ENCODE measurements at places on chromosomes 3 and 15.

DNA sequence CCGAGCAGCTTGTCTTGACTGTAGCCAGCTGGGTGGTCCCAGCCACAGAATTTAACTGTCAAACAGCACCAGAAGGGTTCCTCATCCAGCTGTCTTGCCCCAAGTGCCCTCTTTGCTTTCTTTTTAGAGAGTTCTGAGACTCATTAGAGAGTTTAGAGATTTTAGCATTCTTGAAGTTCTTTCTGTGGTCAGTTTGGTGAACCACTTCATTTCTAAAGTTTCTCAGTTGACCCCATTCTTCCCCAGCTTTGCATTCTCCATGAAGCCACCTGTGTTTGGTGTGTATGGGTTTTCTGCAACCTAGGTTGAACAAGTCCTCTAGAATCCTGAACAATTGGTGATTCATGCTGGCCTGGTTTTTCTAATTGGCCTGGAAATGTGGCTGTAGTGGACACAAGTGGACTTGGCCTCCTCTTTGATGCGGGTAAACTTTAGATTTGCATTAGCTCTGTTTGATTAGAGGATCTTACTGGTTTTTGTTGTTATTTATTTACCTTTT lies 33.7 kb downstream of the FLNB start:
- no peak for DNase-seq

DNA sequence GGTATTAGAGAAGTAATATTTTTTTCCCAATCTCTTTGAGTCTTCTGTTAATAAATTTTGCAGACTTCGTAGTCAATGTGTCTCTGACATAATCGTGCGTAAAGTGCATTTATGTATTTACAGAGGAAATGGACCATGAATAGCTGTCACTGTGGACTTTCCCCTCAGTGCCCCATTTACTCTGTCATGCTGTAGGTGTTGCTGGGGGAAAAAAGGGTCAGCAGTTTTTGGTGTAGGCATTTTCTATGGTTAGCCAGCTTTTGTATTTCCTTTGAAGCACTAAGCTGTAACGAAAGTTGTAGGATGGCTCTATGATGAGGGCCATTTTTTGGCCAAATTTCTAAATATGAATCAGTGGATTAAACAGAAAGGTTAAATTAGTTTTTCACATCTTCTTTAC lies 598.4 kb downstream of the FGF12 start:
- DNase-seq = no peak

- DNase-seq = no peak
Measured at GRCh38 chr3:10975695-10976234, 16.8 kb upstream of the SLC6A1 start.

DNA sequence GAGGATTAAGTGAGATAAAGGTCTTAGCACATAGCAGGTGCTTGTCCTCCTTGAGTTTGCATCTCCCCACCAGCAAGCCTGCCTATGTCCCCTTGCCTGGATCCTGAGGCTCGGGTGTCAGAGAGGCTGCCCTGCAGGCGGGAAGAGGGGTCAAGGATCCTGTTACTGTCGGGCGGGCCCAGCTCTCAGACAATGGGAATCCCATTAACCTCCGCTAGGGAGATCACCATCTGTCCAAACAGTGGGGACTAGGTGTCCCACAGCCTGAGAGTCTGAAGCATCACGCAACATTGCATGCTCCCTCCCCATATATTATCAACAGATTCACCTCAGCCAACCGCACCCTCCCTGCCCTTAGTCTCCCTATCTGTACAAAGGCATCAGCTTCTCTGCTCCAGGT lies 151.4 kb downstream of the FBLN2 start:
- DNase-seq = no peak

GRCh38 chr3:14962762-14963161 lies 15.4 kb downstream of the NR2C2 start:
- no peak for DNase-seq

DNA sequence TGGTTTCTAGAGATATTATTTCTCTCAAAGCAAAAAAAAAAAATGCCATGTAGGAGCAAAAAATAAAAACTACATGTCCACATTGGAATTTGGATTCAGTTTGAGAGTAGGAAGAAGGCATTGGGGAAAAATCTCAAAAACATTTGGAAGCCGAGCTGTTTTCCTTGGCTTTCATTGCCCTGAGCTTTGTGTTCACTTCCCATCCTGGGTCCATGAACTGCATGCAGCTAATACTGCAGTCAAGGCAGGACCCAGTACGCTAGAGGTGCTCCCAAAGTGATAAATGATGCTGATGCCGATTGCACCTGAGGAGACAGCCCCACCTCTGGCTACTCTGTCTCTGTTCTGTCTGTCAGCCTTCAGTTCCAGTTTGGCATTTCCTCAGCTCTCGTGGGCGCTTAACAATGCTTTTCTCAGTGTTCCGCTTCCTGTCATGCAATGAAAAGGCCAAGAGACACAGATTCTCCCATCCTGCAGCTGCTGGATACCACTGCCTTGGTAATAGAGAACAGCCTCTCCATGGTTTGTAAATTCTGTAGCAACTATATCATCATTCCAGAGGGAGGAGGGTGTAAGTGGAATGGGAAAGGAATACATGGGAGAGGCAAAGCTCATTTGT lies 181.8 kb downstream of the RYR3 start:
- DNase-seq = no peak

- no peak for DNase-seq
Measured at GRCh38 chr15:99823346-99823745, 90.1 kb upstream of the LYSMD4 start.

DNA sequence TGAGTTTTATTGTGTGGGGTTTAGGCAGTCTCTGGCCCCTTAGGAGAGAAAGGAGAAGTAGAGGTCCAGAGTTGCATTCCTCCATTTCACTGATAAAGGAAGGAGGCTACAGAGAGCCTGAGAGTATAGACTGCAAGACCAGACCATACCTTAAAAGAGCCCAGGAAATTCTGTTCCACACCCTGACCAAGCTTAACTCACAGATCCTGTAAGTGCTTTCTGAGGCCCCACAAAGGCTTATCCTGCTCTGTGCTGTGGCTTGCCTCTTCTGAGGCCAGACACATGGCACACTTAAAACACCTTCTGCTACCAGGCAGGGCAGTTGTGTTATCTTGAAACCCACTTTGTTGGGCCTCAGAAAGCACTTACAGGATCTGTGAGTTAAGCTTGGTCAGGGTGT lies 39.2 kb upstream of the LEKR1 start:
- peak; percentile 53 for DNase-seq

- no peak for DNase-seq
Measured at GRCh38 chr3:191441687-191442086, 19.3 kb upstream of the PYDC2 start.

GRCh38 chr3:14333215-14333614 lies 69.2 kb upstream of the SLC6A6 start:
- no peak for DNase-seq

DNA sequence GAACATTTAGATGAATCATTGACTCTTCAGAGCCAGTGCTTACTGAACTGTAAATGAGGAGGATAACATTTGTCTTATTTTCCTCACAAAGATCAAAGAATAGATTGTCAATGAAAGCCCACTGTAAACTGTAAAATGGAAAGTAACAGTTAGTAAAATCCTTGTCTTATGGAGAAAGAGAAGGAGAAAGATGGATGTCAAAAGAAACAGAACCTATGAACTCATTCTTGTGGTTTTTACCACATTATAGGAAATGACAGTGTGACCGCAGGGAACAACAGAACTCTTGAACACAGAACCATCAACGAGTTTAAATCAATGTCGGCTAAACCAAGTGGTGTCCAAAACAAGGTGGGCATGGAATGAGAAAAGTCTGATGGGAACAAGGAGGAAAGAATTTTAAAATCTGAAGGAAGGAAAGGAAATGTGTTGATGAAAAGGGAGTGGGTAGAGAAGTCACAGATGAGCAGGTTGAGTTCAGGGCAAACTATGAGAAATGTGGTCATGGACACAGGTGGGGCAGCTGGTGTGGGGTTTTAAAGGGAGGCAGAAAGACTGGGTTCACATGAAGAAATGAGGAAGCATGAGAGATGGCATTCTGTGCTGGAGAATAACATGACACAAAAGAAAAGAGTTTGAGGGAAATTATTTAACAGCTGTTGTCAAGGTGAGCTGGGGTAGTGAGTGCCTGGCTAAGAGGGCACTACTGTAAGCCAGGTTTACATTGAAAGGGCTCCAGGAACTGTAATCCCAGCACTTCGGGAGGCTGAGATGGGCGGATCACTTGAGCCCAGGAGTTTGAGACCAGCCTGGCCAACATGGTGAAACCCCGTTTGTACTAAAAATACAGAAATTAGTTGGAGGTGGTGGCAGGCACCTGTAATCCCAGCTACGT lies 42.4 kb upstream of the ETV5 start:
- no peak for DNase-seq

DNA sequence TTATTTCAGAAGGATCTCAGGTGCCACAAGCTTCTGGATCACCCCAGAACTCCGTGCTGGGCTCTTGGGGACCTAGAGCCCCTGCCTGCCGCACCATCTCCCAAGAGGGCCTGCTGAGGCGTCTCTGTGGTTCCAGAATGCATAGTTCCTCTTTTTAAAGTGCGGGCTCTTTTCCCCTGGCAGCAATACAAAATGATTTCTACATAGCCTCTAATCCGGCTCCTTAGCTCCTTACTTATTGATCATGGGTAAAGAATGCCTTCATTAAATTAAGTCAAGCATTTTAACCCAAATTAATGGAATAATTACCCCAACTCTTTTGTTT lies 121.9 kb downstream of the ATP10A start:
- DNase-seq = no peak

GRCh38 chr15:60895986-60896385 lies 333.1 kb downstream of the RORA start:
- DNase-seq = no peak

DNA sequence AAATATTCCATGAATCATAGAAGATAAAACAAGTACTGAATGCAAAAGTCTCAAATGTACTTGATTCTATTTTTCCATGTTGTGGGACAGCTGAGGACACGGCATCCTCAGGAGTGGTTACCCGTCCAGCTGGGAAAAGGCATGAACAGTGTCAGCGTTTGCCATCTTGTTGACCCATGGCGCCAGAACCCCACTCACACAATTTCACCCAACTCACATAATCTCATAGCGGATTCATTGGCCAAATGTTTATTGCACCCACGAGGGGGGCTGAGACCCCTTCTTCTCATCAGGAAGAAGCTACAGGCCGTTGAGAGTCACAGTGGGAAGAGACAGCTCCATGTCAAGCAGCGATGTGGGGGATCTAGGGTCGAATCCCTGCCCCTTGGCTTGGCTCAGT lies 72.9 kb downstream of the OCA2 start:
- no peak for DNase-seq

GRCh38 chr15:66877477-66878271 lies 175.6 kb downstream of the SMAD6 start:
- peak; percentile 32 for DNase-seq

GRCh38 chr3:112111785-112112402 lies 21.2 kb downstream of the GCSAM start:
- DNase-seq = no peak

DNA sequence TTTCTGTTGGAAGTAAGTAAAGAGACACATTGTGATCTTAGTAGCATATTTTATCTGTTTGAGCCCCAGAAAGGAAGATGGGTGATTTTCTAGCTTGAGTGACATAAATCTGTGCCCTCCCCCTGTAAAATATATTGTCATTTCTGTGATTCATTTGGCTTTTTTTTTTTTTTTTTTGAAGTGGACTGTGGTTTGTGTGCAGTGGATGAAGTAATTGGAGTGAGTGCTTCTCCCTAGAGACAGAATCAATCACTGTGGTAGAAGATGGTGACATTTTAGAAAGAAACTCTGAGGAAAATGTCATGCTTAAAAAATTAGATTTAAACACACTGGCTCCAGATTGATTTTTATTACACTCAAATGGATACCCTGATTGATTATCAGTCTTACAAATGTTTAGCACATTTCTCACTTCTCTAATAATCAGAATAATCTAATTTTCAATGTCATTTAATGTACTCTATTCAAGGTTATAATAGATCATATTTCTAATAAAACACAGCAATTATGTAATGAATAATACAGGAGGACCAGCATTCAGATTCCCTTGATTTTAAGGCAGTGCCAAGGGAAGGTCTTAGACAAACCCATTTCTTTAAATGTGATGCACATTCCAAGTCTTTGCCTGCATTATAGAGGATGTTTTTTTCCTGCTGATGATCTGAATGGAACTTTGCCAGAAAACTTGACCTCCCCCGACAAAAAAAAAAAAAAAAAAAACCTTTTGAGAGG lies 116.6 kb downstream of the TOP2B start:
- DNase-seq = no peak

DNA sequence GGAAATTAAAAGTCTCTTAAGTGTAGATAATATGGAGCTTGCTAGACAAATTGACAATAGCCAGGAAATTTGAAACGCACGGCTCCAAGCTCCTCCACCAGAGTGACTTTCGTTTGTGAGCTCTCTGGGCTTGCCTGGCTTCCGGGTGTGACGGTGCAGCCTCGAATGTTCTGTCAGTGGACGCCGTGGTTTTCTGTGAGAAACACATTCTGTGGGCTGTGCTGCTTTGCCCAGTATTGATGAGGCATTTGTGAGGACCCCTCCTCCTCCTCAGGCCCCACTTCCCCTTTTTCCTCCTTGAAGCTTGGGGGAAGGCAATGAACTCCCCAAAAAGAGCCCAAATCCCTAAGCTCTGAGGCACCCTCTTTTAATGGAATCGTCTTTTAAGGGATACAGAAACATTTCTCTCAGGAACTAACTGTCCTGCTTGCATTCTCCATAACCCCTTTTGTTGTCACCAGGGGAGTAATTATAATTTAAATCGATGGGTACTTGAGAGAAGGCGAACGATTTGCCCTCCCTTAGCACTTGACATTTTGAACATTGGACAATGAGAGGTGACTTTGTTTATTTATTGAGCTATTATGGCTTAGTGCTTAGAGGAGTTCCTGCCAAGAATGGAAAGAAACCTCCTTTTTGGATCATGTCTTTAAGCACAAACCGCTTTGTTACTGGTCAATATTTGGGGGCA lies 40.8 kb downstream of the POLR2M start:
- DNase-seq = no peak

DNA sequence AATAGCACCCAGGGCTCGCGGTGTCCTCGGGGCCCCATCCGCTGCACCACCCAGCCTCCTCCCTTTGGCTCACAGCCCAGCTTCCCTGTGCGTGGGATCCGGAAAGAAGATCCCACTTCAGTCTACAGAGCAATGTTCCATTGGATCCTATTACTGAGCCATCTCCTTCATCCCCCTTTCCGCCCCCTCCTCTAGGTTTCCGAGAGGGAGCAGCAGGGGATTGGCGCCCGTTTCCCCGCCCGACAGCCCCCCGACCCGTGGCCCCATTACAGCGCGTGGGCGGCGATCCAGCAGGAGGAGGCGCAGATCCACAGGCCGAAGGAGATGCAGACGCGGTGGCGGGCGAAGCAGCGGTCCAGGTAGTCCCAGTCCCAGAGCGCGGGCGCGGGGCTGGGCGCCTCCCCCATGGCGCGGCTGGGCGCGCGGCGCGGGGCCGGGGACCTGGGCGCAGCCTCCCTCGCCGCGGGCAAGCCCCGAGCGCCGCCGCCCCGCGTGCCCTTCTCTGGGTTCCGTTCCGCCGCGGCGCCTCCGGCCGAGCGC lies 340 bp downstream of the TMEM44 start:
- DNase-seq = no peak

DNA sequence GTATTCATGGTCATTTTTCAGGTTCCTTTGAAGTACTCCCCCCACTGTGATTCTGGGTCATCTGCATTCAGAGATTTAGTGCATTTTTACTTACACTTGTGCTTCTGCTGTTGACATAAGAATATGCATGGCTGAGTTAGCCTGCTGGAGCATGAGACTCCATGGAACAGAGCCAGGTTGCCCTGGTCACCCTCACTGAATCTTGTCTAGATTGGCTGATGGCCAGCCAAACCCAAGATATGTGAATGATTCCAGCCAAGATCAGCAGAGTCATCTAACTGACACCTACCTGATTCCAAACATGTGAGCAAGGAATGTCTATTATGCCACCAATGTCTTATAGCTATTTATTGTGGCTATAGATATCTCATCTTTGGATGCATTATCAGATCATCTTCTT lies 25.1 kb downstream of the DTWD1 start:
- no peak for DNase-seq
